ENCODE measurements at places on chromosomes 2 and 18.

DNA sequence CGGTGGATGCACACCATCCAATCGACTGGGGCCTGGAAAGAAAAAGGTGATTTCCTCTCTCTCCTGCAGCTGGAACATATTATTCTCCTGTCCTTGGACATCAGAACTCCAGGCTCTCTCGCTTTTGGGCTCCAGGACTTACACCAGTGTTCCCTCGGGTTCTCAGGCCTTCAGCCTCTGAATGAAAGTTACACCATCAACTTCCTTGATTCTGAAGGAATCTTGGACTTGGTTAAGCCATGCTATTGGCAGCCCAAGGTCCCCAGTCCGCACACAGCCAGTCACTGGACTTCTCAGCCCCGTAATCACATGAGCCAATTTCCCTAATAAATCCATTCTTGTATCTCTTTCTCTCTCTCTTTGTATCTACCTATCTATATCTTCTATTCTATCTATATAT lies 418.9 kb downstream of the IRS1 start:
- DNase-seq = no peak

GRCh38 chr18:48345596-48345995 lies 63.6 kb downstream of the ZBTB7C start:
- no peak for DNase-seq

- peak; percentile 88 for DNase-seq
These were observed at the start of gene ANXA4 for GRCh38 chr2:69741575-69742321. Gene ANXA4, plus strand, starts transcription at chr2:69742134. Its CDS starts 39,432 bp downstream, at chr2:69781566.

DNA sequence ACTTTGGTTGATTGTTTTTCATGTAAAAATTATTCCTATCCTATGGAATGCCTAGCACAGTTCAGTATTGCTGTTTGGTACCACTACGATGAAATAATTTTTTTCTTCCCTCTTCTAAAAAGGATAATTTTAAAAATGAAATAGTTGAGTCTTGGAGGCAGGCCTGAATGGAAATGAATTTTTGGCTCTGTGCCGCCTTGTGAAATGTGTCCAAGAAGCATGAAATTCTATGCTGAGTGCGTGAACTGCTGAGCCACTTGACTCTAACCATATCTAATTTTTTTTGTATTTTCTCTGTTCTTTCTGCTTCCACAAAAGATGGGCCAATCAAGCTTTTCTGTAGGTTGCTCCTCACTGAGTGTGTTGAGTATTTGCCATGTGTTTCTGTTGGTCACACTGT lies 95.0 kb downstream of the PRPF40A start:
- no peak for DNase-seq

DNA sequence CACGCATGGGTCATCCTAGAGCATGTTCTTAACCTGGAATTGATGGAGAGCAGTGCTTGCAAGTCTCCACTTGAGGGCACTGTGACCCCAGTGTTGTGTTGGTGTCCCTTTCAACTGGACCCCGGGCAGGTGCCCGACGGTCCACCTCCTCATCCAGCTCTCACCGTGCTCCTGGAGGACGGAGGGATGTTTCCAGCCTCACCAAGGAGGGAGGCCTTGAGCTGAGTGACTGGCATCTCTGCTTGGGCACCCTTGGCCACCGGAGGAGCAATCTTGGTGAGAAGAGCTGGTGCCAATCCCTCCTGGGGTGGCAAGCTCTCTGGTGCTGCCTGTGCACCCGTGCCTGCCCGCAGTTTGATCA lies 45.4 kb upstream of the ASB18 start:
- no peak for DNase-seq

- DNase-seq = no peak
These were observed 35.7 kb downstream of the STK39 start for GRCh38 chr2:168211664-168212163.

DNA sequence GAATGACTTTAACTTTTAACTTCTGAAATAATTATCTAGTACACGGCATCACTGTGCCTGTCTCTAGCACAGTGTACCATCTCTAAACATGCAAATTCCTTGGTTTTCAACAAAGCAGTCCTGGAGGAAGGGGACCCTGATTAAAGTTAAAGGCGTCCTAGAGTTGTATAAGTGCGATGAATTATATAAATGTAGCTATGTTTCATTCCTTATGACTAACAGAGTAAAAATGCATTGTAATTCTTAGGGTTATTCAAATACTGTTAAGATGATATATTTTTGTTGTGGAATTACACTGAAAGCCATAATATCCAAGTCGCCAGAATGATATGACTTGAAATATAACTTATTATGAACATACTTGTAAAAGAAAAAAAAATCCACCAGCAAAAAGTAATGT lies 544.9 kb upstream of the LINC00305 start:
- no peak for DNase-seq

GRCh38 chr2:187876554-187876953 lies 322.3 kb upstream of the TFPI start:
- DNase-seq = no peak

- no peak for DNase-seq
These were observed 107.5 kb downstream of the MSTN start for GRCh38 chr2:189954989-189955388.

GRCh38 chr2:51918113-51918512 lies 886.2 kb upstream of the NRXN1 start:
- DNase-seq = no peak

DNA sequence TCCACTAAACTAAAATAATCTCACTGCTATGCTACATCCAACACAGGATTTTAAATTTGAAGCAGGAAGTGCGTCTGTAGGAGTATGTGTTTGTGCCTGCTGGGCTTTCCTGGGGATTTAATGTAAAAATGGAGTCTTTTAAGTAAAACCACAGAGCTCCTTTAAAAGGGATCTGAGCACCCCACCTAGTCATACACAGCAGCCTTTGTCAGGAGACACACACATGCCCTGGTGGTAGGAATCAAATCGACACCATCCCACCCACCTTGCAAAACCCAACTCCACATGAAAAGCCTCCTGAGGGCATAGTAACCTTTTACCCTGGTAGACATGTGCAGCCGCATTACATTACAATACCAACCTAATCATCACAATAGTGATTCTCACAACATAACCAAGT lies 29.1 kb downstream of the UXS1 start:
- DNase-seq = no peak

- no peak for DNase-seq
These were observed 97.7 kb downstream of the CPS1 start for GRCh38 chr2:210654091-210654490.

DNA sequence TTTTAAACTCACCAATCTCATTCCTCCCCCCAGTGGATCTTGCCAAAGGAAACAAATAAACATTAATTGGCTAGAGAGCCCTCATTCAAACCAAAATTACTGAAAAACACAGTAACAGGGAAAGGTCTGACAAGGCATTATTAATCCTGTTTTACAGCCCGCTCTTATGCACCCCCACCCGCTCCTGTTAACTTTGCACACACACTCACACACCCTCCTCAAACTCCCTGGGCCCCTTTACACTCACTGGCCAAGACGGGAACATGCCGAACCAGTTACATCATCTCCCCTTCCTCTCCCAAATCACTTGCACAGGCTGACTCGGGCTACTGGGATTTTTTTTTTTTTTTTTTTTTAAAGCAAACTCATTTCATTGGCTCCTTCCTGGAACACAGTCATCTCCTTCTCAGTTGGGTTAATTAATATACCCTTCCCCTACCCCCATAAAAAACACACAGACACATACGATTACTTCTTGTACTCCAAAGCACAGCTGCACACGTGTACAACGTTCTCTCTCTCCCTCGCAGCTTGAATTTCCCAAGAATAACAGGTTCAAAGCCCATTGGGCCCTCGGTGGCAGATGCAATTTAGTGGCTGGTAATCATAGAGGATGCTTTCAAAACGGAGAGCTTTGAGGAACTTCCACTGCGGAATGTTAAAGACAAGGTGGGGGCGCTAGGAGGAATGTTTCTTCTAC lies 31.8 kb downstream of the KLF7 start:
- no peak for DNase-seq

- no peak for DNase-seq
These were observed 16.4 kb upstream of the IL1R1 start for GRCh38 chr2:102126169-102126568.

- no peak for DNase-seq
These were observed 109.3 kb downstream of the ANTXR1 start for GRCh38 chr2:69122271-69122670.

GRCh38 chr2:95348609-95349567 lies 51.7 kb downstream of the KCNIP3 start:
- no peak for DNase-seq

- peak; percentile 39 for DNase-seq
These were observed 49.9 kb upstream of the DAPL1 start for GRCh38 chr2:158745067-158745865.

DNA sequence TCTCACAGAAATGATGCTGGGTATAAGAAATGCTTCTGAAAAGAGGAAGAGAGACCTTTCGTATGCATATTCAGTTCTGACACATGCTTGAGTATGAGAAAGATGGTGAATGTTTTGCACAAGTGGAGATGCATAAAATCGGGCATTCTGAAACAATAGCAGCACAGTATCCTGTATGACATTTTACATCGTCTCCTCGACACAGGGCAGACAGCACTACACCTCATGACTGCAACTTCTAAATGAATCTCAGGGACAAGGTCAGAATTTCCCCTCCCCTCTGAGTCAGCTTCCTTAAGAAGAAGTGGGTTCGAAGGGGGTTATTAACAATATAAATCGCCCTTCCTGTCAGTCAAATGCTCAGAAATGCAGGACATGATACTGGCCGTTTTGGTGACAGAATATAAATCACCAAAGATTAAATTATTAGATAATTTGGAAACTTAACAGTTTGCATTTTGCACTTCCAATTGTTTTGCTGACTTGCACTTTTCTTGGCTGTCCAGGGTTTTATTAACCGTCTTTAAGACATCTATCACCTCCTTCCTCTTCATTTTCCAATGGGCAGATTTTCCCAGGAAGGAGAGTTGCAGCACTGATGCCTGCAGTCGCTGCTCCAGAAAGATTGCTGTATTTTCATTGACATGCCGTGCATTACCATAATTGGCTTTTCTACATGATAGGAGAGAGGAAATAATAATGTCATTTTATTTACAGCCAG lies 57.2 kb downstream of the TSHZ1 start:
- no peak for DNase-seq

DNA sequence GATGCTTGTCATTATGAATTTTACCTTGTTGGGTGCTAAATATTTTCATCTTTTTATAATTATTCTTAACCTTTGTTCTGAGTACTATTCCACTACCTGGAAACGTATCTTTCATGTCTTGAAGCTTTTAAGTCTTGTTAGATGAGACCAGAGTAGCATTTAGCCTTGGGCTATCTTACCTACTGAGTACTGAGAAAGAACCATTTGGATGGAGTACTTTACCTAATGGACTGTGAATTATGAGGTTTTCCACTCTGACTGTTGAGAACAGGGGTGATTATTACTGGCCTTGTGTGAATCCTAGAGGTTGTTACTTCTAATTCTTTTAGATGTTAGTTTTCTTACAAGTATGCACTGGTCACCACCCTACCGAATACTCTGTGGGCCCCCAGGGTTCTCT lies 63.5 kb downstream of the CCDC102B start:
- no peak for DNase-seq

- no peak for DNase-seq
These were observed 264.8 kb downstream of the ANAPC1 start for GRCh38 chr2:111618978-111619902.

- no peak for DNase-seq
These were observed 34.3 kb upstream of the EPHA4 start for GRCh38 chr2:221606424-221606823.
